Activated CD4-positive, alpha-beta T cell treated with anti-CD3 and anti-CD28 coated beads, Interleukin-2, amount 50 U/mL, for 4 hours (primary cell): ENCODE measurements at places on chromosomes 2 and 18.

GRCh38 chr18:24947521-24948305 is 404.3 kb downstream of the ZNF521 start:
- DNase-seq, result no peak

DNA sequence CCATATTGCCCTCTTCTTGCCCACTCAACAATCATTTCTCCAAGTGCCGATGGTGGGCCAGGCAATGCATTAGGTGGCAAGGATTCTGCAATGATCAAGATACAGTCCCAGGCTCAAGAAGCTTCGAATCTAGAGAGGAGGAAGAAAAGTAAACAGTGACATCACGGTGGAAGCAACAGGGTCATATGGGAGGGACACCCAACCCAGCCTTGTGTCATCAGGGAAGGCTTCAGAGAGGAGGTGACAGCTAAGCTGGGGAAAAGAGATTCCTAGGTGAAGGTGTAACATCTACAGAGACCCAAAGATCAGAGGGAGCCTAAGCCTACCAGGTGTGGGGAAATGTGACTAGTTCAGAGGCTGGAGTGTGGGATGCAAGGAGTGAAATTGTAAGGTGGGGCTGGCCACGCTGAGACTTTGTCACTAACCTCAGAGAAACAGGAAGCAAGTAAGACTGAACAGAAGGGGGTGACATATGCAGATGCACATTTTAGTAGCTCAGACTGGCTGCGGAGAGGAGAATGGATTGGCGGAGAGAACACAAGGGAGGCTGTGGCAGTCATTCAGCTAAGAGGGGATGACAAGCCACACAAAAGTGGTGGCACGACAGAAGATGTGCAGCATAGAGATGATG is 104.9 kb downstream of the ANKRD44 start:
- peak; percentile 47 for DNase-seq

DNA sequence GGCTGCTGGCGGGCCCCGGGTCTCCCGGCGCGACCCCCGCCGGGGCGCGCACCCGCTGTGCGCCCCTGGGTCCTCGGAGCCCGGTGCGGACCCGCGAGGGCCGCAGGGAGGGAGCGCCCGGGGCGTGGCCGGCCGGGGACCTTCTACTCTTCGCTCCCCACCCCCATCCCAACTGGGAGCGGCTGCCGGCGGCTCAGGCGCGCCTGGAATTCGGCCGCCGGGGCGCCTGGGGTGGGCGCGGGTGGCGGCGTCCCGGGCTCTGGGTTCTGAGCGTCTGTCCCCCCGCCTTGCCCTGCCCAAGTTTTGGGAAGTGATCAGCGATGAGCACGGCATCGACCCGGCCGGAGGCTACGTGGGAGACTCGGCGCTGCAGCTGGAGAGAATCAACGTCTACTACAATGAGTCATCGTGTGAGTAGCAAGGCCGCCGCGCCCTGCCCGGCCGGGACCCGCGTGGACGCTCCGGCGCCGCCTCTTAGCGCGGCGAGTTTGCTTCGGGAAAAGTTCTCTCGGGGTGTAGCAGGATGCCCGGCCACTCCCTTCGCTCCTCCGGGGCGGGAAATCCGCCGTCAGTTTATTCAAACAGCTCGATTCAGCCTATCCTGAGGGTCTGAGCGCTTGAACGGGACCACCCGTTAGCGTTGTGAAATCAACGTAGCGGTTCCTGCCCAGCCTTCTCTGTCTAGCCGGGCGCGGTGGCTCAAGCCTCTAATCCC is 502 bp downstream of the TUBB6 start:
- DNase-seq, result no peak

DNA sequence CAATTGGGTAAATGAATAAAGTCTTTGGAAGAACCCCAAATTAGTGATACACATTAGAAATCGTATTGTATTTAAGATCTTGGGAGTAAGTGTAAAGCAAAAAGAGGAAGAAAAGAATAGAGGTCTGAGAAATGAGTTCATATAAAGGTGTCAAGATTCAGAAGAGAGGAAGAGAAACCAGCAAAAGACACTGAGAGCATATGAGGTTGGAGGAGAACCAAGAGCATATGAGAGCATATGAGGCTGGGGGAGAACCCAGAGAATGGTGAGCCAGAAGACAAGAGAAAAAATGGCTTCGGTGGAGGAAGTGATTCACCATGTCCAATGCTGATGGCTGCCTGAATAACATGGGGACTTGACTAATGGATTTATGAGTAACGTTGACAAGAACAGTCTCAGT is 620.1 kb upstream of the GCFC2 start:
- no peak for DNase-seq

DNA sequence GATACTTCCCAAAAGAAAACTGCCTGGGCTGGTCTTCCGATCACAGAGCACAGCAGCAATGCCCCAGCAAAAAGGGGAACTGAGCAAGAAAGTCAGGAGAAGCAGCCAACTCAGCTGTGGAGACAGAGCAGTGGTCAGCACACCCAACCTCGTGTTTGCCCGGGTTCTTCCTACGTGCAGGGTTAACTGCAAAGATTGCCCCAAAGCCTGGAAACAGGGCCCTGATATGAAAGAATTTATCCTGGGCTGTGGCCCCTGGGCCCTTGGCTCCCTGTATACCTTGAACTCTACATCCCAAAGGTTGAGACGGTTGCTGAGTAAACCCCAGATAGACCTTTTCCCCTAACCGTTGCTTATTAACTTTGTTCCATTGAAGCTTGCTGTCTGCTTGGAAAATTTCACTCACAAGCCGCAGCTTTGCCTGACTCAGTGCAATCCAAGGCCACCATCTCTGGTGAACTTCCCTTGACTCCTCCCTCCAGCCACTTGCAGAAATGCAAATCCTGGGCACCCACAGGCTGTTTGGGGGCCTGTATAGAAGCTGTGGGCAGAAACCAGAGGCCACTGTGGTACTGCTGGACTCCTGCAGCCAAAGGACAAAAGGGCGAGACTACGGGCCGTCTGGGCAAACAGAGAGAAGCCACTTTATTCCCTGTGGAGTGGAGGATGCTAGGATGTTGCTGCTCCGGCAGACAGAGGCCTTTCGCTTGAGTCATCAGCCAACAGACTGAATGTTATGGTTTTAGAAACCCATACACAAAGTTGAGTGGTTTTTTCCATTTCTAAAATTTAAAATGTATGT is 18.2 kb downstream of the NRP2 start:
- DNase-seq, result no peak

DNA sequence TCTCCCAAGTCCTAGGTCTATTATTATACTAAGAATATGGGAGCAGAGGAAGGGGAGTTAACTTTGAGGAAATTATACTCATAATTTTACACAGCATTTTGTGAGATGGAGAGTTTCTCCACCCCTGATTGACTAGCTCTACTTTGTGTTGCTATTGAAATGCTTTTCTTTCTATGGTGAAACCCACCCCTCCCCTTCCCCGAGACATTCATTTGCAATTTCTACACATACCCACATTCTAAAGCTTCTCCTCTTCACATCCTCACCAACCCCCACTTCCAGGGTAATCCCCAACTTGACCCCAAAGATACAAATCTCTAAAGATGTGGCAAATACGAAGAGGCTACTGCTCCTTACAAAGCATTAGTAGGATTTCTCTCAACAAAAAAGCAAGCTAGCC is 992.2 kb downstream of the BCL11A start:
- DNase-seq, result no peak

- no peak for DNase-seq
These were observed 544.0 kb upstream of the FAM98A start for GRCh38 chr2:34143149-34143548.

DNA sequence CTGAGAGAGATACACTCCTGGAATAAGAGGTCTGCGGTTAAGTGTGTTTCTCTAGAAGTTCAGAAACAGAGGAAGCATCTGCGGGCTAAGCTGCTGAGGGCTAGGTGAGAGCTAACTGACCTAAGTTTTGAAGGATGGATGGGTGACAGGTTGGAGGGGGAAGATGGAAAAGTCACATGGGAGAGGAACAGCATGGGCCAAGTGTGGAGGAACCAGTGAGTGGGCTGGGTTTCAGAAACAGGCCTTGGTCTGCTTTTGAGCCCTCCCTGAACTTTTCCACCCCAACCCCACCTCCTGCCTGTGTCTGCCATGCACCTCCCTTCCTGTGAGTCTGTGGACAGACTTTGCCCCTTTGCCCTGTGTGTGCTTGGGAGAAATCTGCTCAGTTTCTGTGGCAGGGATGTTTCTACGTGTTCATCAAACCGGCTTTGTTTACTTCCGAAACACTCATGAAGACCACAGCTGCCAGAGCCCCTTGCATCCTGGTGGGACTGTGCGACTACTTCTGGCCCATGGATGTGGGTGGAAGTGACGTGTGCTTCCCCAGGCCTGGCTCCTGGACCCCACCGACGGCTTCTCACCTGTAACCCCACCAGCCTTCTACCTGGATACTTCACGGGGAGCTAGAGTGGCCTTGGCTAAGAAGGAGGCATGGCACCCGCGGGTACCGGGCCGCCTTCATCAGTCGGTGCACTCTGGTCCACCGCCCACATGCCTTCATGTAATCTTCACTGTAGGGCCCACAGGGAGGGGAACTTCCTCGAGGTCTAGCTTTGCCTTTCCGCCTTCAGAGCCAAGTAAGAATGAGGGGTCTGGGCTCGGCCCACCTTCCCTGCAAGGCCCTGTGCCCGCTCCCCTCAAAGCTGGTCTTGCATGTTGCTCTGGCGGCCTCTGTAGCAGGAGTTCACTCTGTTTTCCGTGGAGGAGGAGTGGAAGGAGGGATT is 1.4 kb upstream of the HPCAL1 start:
- DNase-seq, result peak; percentile 13

- no peak for DNase-seq
These were observed 97.8 kb upstream of the SLC35G4 start for GRCh38 chr18:11511434-11512095.

GRCh38 chr18:63684718-63685117 is 18.0 kb upstream of the SERPINB11 start:
- DNase-seq, result no peak

DNA sequence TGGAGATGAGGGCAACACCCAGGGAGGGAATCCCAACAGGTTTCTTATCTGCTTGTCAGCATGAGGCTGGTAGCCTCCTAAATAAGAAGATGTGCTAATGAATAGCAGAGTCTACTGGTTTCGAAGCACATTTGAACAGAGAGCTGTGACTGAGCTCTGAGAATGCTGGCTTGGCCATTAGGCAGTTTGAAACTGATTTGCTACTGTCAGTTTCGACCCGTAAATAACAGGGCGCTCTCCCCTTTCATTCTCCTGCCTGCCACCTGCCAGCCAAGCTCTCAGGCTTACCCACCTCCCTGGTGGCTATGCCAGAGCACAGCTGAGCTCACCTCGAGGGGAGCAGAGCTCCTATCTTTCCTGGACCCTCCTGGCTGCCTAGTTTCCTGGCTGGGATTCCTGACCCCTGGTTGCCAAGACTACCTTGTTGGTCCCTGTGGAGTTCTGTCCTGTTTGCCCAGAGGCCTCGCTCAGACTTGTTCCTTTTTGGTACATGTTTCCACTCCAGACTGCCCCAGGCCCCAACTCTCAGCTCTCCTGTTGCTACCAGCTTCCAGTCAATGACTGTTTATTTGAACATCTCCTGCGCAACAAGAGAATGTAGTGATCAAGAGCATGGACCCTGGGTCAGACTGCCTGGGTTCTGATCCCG is 102.3 kb upstream of the ALPP start:
- DNase-seq, result no peak

- DNase-seq, result no peak
These were observed 212.1 kb upstream of the POU3F3 start for GRCh38 chr2:104641786-104642185.

- DNase-seq, result no peak
These were observed 123.3 kb downstream of the CTIF start for GRCh38 chr18:48662011-48662661.

DNA sequence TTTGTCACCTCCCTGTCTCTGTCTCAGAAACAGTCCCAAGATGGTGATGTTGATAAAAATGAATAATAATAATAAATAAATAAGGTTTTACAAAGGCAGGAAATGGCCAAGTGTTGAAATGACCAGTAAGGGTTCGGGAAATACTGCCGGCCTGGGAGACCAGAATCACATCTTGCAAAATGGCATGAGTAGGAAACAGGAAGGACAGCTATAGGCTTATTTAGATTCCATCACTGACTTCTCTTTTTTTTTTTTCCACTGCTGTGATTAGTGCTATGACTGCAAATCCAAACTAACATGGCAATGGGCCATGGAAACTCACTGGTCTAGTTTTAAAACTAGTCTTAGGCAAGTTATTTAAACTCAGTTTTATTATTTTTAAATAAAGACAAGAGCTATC is 60.6 kb downstream of the SCN1A start:
- DNase-seq, result no peak

GRCh38 chr2:210199186-210199765 is 26.0 kb downstream of the ACADL start:
- no peak for DNase-seq

GRCh38 chr2:36357847-36358659 is 2.5 kb downstream of the CRIM1 start:
- no peak for DNase-seq

GRCh38 chr2:216474925-216475670 is 23.5 kb upstream of the RPL37A start:
- DNase-seq, result no peak

DNA sequence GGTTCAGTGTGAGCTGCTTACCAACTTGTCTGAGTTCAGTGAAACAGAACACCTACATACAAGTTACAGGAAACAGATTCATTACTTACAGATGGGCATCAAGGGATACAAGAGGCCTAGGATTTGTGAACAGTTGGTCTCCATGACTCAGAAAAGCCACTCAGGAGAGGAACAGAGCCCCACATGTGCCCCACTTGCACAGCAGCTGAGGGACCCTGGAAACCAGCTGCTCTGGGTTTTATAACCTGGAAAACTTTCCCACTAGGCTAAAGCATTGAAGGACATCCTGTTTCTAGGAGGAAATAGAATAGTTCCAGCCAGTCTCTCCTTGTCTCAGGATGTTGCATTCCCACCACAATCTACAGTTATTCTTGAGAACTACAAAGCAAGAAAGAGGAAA is 530.0 kb downstream of the ZNF804A start:
- DNase-seq, result no peak

- no peak for DNase-seq
These were observed 101.8 kb upstream of the MYO3B start for GRCh38 chr2:170076189-170076588.

DNA sequence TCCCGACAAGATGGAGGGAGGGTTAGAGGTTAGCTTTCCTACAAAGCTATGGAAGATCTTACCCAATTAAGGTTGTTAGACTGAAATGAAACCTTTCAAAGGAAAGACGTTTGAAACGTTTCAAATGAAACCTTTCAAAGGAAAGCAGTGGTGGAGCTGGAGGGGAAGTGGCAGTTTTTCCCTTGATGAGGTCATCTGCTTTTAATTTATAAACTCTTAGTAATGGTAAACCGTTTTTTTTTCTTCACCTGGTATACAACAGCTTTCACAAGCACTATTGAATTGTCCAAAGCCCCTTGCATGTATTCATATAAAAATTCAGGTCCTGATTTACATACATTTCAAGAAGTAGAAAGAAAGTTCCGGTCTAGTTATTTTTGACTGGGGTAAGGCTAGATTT is 7.4 kb downstream of the PMAIP1 start:
- no peak for DNase-seq

DNA sequence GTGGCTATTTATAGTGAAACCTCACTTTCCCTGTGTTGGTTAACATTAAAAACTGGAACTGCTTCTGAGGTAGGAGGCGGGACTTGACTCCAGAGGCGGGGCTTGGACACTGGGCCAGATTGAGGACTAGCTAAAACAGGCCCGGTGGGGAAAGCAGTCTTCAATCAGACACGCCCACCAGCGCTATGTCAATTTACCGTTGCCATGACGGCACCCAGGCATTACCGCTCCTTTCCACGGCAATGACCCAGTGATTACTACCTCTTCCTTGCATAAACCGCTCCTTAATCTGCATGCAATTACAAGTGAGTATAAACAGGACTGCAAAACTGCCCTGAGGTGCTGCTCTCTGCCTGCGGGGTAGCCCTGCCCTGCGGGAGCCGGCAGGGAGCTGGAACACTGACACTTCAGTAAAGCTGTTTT is 35.3 kb downstream of the LRRFIP1 start:
- peak; percentile 43 for DNase-seq

- no peak for DNase-seq
These were observed 165.3 kb upstream of the SMAD2 start for GRCh38 chr18:48095726-48096125.
